ENCODE measurements at places on chromosomes 13 and 19.

- no peak for DNase-seq
Observed at GRCh38 chr19:37519890-37520289, 13.2 kb downstream of the ZNF793 start.

DNA sequence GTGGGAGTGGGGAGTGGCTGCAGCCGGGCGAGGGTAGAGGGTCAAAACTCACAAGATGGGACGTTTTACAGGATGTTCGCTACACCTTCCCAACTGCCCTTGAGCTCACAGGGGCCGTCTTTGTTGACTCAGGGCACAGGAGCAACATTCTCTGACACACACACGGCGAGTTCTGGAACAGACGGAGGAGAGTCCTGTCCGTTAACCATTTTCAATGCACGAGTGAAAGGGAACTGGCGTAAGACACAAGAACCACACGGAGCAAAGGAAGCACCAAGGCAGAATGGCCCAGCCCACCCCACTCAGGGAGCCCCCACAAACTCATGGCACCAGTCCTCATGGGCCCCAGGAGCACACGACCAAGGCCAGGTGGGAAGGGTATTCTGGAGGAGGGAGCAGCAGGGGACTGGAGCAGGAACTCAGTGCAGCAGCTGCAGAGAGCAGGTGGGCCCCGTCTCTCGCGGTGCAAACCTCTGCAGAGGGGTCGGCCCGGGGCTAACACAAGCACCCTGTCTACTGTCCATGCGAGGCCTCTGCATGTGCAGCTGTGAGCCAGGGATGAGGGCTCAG is 37.9 kb upstream of the ISYNA1 start:
- DNase-seq: no peak

DNA sequence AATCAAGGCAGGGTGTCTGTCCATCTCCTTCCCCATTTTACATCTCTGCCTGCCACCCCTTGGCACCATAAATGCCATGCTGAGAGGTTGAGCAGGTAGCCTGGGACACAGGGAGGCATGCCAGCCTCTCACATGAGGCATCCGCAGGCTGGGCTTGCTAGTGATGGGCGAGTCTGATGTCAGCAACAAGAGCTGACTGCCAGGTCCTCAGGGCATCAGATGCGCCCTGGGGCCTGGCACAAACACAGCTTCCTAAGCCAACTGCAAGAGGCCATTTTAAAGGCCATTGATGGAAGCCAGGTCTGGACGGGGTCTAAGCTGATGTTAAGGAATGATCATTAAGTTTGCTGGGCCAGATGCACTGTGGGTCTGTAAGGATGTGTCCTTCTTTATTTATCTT is 34.6 kb downstream of the MYH14 start:
- no peak for DNase-seq

DNA sequence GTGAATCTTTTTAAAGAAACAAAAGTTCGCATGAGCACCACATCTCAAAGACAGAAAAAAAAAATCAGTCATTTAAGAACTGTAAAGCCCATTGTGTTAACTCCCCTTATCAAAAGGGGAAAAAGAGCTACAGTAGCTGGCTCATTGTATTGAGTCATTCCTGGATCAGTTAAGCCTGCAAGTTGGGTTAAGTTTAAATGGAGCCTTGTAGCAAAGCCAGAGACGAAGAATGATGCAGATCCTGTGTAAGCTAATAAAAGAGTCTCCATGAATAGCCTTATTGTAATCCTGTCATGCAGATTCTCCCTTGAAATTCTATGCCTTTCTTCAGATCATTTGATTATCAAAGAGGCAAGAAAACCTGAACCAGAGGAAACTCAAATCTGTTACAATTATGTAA is 83.8 kb downstream of the CRYL1 start:
- DNase-seq: no peak

- DNase-seq: no peak
Observed at GRCh38 chr19:48524732-48525131, 13.1 kb upstream of the LMTK3 start.

GRCh38 chr19:38003438-38004185 is 96.6 kb downstream of the SIPA1L3 start:
- no peak for DNase-seq

- no peak for DNase-seq
Observed at GRCh38 chr19:6412447-6413091, 12.0 kb downstream of the KHSRP start.

DNA sequence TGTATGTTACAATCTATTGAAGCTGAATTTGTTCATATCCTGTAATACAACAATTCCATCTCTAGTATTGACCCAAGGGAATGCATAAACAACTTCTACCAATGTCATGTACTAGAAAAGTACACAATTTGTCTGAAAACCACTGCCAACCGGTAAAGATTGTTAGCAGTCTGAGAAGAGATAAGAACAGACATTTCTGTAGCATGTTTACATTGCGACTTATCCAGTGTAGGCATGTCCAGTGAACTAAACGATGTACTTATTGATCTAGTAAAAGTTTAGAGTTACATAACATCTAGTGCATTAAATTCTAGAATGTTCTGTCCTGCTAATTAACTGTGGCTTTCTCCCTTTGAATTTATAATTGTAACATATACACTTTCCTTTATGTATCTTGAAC is 425.9 kb downstream of the SLITRK6 start:
- no peak for DNase-seq

DNA sequence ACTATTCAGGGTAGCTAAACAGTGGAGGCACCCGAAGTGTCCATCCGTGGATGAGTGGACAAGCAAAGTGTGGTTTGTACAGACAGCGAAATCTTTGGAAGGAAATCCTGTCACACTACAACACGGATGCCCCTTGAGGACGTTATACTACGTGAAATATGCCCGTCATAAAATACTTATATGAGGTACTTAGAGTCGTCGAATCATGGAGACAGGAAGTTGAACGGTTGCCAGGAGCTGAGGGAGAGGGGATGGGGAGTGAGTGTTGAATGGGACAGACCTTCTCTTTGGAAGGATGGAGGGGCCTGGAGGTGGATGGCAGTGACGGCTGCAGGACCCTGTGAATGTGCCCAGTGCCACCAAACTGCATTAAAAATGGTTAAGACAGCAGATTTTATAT is 11.6 kb downstream of the ATP4B start:
- no peak for DNase-seq

DNA sequence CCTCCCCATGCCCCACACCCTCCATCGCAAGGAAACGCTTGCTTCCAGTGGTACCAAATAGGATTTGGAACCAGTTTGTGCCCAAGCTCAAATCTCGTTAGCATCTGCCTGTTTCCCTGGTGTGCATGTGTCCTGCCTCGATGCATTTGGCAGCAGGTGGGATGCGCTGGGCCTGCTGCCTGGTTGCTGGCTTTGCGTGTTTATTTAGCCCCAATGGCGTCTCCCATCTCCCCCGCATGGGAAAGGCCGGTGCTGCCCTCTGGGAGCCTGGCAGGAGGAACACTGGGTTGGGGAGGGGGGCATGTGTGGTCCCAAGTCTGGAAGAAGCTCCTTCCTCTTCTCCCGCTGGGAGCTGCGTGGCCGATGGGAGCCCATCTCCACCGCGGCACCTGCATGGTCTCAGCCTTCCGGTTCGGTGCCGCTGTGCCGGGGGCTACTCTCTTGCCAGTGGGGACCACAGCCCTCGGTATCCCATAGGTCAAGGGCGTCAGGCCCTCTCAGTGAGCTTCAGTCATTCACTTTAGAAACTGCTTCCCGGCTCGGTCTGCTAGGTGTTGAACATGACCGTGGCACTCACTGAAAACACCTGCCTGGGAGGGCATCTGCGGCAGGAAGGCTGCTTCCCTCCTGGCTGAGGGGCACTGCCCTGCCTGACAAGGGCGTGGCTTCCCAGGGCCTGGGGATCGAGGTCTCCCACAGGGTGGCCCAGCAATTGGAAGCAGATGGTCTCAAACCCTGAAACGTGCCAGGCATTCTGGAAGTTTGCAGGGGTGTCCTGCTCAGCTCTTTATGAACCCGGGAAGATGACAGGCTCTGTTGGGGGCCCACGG is 11.8 kb upstream of the F7 start:
- no peak for DNase-seq

DNA sequence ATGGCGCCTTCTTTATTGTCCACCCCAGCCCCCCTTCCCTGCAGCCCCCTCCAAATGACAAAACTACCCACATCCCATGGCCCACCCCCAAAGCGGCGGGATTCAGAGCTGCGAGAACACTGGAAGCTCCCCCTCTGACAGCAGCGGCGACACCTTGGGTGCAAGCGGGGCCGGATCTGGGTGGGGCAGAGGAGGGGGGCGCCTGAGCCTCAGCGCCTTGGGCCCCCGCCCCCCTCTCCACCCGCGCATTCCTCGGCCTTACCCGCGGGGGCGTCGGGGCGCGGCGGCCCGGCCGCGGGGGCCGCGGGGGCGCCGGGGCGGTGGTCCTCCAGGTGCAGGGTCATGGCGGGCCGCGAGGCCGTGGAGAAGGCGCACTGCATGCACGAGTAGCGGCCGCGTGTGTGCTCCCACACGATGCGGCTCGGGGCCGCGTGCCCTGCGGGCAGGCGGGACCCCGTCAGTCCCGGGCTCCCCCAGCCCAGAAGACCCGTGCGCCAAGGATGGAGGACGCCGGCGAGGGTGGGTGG is 3.3 kb downstream of the ZNF414 start:
- no peak for DNase-seq

GRCh38 chr19:10660346-10660745 is 6.2 kb downstream of the ILF3 start:
- DNase-seq: no peak

GRCh38 chr13:22690756-22691155 is 490.0 kb upstream of the SGCG start:
- no peak for DNase-seq

GRCh38 chr13:79442221-79442620 is 36.2 kb upstream of the RBM26 start:
- DNase-seq: no peak

- DNase-seq: no peak
Observed at GRCh38 chr19:52734331-52734892, 432 bp downstream of the ZNF611 start.

- DNase-seq: peak; percentile 84
Observed at GRCh38 chr19:35879770-35880317, 11.5 kb downstream of the APLP1 start.

DNA sequence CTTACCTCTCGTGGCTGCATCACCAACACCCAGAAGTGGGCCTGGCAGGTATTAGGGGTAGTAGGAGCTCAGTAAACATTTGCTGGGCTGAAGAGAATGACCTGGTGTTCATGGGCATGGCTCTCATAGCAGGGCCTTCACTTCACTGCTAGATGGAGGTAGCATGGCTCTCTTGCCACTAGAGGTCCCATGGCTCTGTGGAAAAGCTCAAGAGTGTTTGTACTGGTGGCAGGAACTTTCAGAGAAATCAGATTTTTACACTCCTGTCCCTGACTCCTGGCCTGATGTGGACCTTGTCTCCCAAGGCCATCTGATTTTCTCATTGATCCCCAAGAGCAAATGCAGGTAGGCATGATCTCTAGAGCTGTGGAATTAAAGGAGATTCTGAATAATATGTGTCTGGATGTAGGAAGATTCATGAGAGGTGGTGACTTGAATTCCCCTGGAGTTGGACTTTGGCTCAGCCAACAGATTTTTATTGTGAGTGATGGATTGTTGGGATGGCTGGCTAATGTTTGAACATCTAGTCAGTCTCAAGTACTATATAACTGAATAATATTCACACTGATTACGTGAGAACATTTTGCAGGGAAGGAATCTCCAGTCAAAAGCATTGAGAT is 5.7 kb downstream of the ZNF574 start:
- DNase-seq: no peak

DNA sequence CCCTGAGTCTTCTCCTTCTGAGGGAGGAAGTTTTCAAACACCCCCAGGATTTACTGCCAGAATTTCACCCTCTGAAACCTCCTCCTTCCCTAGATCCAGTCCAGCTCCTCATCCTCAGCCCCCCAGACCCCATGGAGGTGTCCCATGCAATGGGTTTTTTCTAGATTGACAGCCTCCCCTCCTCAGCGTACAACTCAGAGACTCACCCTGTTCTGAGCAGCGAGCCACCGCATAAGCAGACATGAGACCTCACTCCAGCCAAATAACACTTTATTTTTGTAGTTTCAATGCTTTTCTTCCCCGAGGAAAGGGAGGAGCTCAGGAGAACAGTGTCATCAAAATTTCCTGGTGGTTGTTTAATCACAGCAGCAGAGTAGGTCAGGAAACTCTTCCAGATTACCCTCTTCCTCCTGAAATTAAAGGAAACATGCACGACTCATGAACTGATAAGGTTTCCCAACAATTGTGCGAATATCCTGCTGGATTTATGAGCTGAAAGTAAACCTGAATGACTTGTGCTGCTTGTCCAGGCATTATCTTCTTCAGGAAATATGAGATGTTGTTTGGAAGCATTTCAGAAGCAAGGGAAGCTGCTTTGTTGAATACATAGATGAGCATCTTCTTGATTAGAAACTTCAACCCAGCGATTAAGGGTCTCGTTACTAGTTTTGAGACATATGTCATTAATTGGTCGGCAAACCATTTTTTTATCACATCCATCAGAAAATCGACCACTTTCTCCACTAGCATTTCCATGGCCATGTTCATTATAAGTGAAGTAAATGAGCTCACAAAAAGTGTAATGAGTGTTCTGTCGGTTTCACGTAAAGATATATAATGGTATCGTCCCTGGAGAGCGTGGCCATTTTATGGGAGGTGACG is 36.2 kb downstream of the ERICH4 start:
- DNase-seq: no peak

DNA sequence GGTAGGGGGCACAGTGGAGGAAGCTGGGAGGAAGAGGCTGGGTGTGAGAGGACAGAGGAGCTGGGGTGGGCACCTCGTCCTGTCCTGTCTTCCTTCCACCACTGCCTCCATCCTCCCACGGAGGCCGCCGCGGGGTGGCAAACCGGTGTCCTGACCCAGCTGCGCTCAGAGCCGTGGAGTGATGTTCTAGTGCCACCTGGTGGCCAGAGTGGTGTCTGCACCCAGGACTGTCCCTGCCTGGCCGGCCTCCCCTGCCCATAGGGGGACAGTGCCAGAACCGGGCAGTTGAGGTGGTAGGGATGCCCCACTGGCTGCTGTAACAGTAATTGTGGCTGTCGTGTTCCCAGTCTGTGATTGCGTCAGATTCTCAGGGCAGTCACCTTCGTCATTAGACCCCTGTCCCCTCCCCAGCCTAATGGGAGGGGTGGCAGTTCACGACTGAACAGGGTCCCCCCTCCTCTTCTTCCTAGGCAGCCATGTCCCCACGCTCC is 11.1 kb upstream of the ARRDC2 start:
- DNase-seq: peak; percentile 84

DNA sequence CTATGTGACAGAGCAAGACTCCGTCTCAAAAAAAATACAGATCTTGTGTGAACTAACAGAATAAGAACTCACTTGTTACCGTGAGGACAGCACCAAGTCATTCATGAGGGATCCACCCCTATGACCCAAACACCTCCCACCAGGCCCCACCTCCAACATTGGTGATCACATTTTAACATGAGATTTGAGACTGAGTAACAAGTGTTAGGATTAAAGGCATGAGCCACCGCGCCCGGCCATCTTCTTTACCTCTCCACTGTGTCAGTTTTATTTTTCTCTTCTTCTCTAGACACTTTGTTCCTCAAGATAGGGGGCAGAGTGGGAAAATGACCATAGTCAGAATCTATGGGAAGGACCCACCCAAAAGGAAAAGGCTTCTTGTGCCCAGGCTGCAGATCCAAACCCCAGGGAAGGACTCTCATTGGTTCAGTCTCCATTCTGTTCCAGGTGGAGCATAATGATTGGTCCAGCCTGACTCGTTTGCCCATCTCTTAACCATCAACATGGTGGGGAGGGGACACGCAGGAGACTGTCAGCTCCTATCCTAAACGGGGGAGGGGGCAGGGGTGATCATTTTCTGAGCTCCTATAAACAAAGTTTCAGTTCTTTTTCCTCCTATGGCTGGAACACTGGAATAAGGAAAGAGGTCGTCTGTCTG is 1.3 kb upstream of the CALM3 start:
- no peak for DNase-seq
